ENCODE measurements at places on chromosomes 4 and X.
A peak's percentile ranks its signal among the peaks of the same experiment; 100 is the strongest.

- no peak for DNase-seq
These were observed 57.6 kb downstream of the SLC4A4 start for GRCh38 chr4:71396382-71396781.

DNA sequence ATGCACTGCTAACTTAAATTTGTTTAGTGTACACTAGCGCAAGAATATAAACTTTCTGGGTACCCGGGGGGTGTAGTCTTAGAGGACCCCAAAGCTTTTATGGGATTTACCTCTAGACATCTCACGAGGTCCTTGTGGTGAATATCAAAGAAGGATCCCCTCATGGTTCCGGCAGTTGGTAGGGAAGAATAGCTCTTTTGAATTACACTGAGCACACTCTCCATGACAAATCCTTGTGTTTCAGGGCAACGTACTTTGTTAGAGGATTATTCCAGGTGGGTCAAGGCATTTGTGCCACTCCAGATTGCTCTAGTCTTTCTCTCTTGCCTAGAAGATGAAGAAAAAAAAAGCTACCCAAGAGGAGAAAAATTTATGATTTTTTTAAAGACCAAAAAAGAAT lies 387.6 kb downstream of the PDHA2 start:
- DNase-seq, result no peak

DNA sequence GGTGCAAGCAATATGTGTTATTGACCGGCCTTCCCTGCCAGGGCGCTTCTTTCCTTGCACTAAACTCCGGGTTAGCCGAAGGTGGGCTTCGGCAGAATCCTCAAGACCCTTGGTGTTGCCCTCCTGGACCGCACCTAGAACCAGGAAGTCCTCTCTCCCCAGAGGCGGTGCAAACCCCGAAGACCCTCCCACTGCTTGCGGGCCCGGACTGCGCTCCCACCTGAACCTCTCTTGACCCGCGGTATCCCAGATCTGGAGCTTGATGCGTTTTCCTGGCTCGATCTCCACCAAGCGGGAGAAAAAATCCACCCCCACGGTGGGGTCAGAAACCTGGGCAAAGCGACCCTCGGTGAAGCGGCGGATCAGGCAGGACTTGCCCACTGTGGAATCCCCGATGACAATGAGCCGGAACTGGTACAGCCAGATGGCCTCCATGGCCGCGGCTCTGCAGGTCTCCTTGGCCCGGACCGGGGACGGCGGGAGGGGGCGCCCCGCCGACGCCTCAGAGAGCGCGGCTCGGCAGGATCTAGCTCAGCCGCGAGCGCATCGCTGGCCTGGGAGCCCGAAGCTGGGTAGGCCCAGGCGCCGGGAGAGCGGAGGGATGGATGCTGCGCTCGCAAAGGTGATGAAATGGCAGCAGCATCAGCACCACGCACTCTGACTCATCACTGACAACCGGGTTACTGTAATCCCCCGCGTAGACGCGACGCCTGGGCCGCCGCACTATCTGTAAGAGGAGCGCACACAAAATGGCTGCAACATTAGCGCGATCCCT lies at the start of gene RAB39B:
Gene RAB39B (minus strand): TSS at position 638 of the 775 bp plus-strand sequence. CDS start 203 bp downstream, at position 435.
- DNase-seq, result peak; percentile 72

DNA sequence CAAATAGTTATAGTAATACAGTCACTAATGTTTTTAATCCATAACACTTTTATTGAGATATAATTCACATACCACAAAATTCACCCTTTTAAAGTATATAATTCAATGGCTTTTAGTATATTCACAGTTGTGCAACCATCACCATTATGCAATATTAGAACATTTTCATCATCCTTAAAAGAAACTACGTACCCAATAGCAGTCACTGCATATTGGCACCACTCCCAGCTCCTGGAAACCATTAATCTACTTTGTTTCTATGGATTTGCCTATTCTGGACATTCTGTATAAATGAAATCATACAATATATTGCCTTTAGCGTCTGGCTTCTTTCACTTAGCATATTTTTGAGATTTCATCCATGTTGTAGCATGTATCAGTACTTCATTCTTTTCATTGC lies 99.3 kb downstream of the AMMECR1 start:
- DNase-seq, result no peak

DNA sequence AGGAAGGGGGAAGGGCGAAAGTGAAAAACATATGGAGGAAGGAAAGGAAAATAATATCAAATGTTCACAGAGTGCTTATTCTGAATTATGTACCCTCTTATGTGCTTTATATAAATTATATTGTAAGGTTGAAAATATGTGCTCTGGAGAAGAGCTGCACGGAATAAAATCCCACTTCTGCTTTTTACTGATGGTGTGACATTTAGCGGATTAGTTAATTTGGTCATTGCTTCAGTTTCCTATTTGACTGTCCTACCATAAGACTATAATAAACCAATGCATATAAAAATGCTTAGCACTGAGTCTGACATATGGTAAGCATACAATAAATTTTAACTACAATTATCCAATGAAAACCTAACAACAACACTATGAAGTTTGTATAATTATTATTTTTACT lies 86.2 kb downstream of the NPFFR2 start:
- DNase-seq, result no peak

- DNase-seq, result no peak
These were observed 343.7 kb downstream of the ARAP2 start for GRCh38 chr4:35900286-35901243.

- DNase-seq, result no peak
These were observed 5.0 kb downstream of the CXXC4 start for GRCh38 chr4:104489731-104490095.

- DNase-seq, result no peak
These were observed 18.4 kb downstream of the HMX1 start for GRCh38 chr4:8853249-8853648.

Data from CD4-positive, alpha-beta T cell treated with Interleukin-21 for 1 hour (primary cell).